Hematopoietic multipotent progenitor cell treated with erythropoietin and hydrocortisone succinate and interleukin-3 and kit ligand, for 17 days (in vitro differentiated cells): ENCODE measurements at places on chromosomes 3 and 15.

DNA sequence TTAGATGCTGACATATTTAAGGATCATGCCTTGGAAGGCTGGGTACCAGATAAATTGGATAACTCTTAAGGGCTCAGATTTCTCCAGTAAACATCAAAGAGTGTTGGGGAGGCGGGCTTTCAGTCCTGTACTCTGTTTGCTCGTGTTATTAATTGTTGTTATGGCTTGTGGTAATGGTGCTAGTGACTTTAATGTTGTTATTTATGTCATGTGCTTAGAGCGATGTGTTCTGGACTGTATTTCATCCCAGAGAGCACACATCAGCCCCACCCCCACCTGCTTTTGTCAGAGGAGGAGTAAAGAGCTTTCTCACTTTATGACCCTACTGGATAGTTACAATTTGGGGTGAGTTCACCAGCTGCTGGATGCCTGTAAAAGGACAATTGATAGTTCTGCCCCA, 386.3 kb downstream of the EPHB1 start:
- DNase-seq, result no peak

GRCh38 chr15:62934236-62934971, 108.1 kb upstream of the TPM1 start:
- DNase-seq, result no peak

DNA sequence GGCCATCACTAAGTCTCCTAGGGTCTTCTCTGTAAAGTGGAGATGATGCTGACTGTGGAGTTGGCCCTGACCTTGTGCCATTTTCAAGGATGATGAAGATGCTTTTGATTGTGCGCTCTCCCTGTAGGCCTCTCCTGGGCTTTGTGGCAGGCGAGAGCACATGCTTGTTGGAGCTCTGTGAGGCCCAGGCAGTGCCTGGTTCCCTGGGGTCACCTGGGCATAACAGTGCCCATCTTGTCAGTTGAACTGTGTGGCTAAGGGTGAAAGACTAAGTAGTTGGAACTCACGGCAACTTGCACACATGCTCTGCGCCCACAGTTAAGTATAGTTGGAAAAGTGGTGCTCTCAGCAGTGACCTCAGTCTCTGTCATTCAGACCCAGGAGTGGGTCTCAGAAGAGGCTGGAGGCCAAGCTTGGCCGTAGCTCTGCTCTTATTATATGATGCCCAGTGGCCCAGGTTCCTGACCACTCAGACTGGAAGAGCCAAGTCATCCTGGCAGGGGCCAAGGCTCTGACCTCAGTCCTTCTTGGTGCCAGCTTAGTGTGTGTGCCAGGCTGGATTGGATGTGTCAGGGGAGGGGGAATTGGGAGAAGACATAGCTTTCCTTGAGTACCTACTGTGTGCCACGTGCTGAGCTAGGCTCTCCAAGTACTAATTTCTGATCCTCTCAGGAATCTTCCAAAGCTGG, 154.6 kb downstream of the EEFSEC start:
- DNase-seq, result no peak

- no peak for DNase-seq
Observed at GRCh38 chr3:156230278-156230900, 110.0 kb downstream of the KCNAB1 start.

DNA sequence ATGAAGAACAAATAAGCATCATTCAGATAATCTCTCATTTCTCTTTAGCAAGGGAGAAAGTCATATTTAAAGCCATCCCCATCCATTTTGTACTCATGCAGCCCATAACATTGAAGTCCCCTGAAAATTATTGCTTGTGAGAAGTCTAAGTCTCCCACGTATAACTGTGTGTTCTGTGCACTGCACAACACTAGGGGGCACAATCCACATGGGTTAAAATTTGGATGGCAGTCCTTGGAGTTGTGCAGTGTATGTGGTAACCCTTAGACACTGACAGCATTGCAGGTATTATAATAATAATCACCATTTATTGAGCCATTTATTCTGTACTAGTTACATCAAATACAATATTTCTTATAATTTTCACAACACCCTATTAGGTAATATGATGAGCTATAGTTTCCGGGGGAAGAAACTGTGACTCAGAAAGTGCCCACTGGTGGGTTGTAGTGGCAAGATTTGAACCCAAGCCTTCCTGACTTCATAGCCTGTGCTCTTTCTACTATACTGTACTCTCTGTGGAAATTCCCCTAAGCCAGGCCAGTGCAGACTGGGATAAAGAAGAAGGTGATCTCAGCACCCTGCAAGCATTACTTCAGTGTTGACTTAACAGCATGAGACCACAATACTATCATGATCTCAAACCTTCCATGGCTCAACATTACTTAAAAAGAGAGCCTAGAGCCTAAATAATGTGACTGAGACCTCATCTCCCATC, 15.7 kb downstream of the KCNAB1 start:
- no peak for DNase-seq

DNA sequence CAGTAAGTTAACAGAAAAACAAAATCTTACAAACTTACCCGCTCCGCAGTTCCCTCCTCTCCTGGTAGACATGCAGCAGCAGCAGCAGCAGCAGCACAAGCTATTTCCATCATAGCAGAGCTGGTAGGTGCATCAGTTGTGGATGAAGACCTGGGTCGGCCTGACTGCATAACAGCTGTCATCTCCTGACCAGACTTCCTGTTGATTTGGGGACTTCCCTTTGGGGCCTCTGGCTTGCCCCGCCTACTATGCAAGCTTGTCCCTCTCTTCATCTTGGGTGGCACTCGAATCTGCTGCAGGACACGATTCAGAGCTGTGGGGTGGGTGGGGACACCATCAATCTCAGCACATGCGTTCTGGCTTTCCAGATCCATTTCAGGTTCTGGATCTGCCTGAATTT, 65.7 kb downstream of the TMCC1 start:
- DNase-seq, result no peak

- DNase-seq, result no peak
Observed at GRCh38 chr3:155252535-155252934, 40.9 kb downstream of the STRIT1 start.

GRCh38 chr15:68205558-68205944, 419 bp upstream of the CALML4 start:
- no peak for DNase-seq

DNA sequence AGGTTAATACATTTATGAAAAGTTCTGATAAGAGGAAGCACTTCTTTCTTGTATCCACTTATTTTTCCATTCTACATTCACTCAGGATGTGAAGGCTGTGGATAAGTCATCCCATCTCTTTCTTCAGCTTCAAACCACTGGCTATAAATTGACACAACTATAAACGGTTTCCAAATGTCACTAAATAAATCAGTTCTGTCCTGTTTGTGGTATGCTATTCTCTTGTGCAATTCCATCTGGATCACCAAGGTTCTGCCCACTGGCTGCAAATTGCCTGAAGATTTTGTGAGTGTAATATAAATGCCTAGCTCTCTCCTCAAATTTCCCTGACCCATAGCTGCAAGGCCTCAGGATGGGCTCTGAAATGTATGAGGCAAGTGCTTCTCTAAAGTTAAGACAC, 7.1 kb upstream of the LMOD3 start:
- no peak for DNase-seq

GRCh38 chr3:114892880-114893279, 254.2 kb downstream of the ZBTB20 start:
- no peak for DNase-seq

DNA sequence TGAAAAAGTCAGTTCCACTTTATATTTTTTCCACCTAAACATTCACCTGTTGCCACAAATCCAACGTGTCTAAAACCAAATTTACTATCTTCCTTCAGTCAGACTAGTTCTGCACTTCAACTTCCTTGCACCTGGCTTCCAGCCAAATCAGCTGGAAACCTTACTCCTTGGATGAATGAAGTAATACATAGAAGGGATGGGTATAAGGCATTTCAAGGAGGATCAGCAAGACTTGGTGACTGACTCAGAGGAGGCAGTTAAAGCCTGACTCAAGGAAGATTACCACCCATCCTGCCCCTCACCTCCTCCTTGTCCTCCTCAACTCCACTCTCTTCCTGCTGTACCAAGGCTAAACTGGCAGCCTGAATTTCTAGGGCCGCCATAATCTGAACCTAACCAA, 37.1 kb downstream of the QTRT2 start:
- DNase-seq, result peak; percentile 15

- DNase-seq, result no peak
Observed at GRCh38 chr3:110576960-110577359, 494.7 kb upstream of the NECTIN3 start.

DNA sequence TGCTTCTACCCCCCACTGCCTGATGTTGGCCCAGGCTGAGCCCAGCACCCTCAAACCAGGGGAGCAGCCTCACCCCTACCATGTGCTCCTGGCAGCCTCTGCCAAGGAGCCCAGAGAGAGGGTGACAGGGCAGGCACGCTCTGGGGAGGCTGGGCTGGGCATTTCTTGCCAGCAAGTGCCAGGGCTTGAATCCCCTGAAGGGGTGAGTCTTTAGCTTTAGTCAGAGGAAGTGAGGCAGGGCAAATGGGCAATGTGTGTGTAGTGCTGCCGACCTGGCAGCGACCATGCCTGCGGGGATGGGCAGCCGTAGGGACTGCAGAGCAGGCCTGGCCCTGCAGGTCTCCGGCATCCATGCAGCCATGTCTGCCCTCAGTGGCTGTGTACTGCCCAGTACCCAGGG, 18.1 kb downstream of the DUSP7 start:
- DNase-seq, result no peak

DNA sequence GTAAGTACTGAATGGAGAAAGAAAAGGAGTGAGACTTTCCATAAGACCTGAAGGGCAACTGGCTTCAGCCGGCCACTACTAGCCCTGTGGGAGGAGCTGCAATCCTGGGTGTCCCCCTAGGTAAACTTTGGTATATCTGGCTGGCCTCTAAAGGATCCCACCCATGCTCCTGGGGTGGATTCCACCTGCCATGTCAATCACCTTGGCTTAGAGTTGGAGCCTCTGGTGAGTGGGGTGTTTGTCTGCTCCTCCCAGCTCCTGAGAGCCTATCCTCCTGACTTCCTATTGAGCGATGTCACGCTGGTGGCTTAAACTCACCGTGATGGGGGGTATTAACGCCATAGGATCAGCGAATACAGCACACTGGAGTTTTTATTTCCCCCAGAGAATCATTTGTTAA, 2.6 kb downstream of the SPTBN5 start:
- DNase-seq, result no peak

DNA sequence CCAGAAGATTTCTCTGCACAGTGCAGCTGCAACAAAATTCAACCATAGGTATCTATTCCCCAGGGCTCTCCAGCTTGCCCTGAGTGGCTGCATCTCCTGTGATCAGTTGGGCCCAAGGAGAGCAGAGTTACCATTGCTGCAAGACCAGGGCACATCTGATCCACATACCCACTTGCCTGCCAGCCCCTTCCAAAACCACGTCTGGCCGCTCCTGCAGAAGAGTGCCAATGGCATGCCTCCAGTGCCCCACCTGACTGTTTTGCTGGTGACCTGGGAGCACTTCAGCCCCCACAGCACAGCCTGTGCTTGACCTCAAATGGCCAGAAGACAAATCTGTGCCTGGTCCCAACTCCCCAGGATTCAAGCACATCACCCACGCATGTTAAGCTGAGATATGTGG, 526.1 kb upstream of the GBE1 start:
- DNase-seq, result no peak

GRCh38 chr15:91733661-91734060, 119.8 kb upstream of the SLCO3A1 start:
- DNase-seq, result no peak

GRCh38 chr3:179418610-179419009, 32.7 kb downstream of the GNB4 start:
- no peak for DNase-seq

- no peak for DNase-seq
Observed at GRCh38 chr3:52044869-52045619, 11.3 kb downstream of the DUSP7 start.

GRCh38 chr3:177108648-177109047, 88.6 kb downstream of the TBL1XR1 start:
- no peak for DNase-seq

DNA sequence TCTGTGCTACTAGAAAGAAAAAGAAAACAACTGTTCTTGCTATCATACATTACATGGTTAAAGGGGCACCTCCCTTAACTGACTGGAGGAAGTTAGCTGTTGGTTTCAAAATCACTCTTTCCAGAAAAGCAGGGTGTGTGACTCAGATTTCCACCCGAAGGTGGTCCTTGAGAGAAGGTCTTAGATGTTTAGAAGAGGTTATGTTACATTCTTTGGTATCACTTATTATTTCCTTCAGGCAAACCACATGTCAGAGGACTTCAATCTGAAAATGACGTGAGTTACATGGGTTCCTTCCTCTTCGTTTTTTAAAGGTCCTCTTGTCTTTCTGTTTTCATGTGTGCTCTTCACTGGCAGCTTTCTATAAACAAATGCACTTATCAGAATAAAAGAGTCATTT, 307.9 kb upstream of the CBLB start:
- no peak for DNase-seq

DNA sequence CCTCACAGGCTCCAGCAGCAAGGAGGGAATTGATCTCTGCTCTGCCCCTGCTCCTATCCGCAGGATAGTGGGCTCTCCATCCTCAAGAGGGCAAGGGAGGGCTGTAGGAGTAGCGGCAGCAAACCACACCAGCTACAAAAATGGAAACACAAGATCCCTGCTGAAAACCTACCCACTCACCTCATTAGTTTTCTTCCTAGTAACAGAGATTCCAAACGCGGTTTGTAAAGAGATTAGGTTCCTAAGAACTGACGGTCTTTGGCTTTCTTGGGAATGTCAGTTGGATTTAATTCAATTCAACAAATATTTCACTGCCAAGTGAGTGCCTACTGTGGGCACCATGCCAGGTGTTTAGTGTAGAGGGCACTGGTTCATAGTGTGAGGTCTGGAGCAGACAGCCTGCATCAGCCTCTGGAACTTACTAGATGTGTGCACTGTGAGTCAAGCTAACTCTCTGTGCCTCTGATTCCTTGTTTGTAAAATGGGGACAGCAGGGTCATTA, 84.7 kb downstream of the MRPL46 start:
- no peak for DNase-seq

- DNase-seq, result no peak
Observed at GRCh38 chr3:105835606-105836005, 33.2 kb downstream of the CBLB start.

DNA sequence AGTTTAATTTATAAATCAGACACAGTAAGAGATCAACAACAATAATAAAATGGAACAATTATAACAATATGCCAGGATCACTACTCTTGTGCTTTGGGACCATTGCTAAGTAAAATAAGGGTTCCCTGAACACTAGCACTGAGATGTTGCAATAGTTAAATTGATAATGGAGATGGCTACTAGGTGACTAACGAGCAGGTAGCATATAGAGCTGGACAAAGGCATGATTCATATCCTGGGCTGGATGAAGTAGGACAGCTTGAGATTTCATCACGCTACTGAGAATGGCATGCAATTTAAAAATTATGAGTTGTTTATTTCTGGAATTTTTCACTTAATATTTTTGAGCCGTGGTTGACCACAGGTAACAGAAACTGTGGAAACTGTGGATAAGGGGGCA, 20.7 kb upstream of the MYZAP start:
- DNase-seq, result no peak

GRCh38 chr15:53522991-53523390, 236.5 kb downstream of the WDR72 start:
- DNase-seq, result no peak

GRCh38 chr3:39279745-39280517, at the start of gene CX3CR1:
Gene CX3CR1 (minus strand): TSS chr3:39280036. CDS start chr3:39266509, 13,527 bp downstream.
- DNase-seq, result no peak
